ENCODE measurements at places on chromosomes 2 and 18. TPM values are rescaled to one million over a fixed set of nuclear protein-coding genes. Genes with fewer than 3 reads are reported as not detected.

Gene TUBA3E
- total RNA-seq = not detected

Gene AMER3
- total RNA-seq = not detected

DNA sequence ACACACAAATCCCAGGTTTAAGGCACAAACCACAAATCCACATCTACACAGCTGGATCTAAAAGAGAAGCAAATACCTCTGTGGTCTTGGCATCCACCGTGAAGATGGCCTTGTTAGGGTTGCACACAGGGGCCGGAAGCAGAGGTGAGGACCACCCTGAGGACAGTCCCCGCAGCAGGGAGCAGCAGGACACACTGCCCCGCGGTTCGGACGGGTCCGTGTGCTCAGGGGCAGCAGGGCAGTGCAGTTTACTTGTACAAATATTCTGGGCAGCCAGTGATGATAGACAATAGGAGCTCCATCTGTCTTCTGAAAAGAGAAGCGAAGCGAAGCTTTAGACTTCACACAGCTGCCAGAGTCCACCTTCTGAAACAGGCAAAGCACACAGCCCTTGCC, 8.8 kb downstream of the PASK start:
- peak; percentile 30 for DNase-seq

GRCh38 chr2:201496785-201497184, 45.2 kb downstream of the STRADB start:
- DNase-seq = no peak
